RPMI8226 (cell line): ENCODE measurements at places on chromosomes 2 and 18.

- DNase-seq, result no peak
Measured at GRCh38 chr18:13018374-13018773, 27.2 kb downstream of the CEP192 start.

- DNase-seq, result no peak
Measured at GRCh38 chr2:26696351-26696816, 3.9 kb downstream of the KCNK3 start.

- DNase-seq, result no peak
Measured at GRCh38 chr2:215966951-215967350, 46.4 kb downstream of the MREG start.

DNA sequence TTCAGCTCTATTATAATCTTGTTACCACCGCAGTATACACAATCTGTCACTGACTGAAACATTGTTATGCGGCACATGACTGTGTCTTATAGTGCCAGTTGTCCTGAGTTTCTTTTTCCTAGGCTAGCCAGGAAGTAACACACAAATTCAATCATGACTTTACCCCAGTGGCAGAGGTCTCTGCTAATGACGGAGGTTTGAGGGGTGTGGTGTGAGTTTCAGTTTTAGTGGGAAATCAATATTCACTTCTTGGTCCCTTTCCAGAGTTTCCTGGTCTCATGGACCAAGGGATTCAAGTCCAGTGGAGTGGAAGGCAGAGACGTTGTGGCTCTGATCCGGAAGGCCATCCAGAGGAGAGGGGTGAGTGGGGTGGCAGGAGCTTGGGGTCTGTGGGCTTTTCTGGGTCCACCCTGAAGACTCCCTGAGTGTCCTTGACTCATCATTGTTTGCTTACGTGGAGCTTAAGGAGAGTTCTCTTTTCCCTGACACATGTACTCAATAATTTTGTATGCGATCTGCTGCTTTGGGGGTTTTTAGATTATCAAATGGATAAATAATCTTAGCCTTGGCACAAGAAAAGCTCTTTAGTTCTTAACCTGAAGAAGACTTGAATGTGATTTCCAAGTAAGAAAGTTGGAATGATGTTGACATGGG is 39.2 kb downstream of the HK2 start:
- DNase-seq, result no peak

- peak; percentile 44 for DNase-seq
Measured at GRCh38 chr18:44735096-44735495, 54.4 kb downstream of the SETBP1 start.

DNA sequence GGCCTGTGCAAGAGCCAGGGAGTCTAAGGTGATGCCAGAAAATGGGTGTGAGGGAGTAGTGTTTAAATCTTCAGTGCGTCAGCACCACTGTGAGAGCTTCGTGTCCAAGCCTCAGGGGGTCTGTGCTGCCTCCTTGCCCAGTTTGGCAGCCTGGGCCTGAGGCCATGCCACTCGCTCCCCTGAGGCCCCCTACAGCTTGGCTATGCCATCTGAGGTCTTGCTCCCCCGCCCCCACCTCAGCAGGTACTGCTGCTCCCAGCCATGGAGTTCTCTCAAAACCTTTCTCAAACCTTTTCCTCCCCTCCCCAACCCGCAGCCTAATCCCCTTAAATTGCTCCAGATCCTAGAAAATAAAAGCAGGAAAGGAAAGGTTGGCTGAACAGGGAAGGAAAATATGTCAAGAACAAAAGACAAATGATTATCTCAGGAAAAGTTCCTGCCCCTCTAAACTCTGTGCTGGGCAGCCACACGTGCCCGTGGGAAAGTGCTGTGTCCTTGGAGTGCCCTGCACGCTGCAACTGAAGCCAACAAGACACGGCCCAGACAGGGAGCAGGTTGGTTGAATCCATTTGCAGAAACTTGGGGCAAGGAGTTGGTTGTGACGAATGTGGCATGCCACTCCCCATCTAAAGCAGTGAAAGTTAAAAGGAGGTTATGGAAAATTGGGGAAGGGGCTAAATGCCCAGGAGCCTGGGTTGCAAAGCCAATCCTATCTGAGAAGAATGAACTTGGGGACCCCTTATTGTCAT is 61.2 kb downstream of the ATOH8 start:
- no peak for DNase-seq

DNA sequence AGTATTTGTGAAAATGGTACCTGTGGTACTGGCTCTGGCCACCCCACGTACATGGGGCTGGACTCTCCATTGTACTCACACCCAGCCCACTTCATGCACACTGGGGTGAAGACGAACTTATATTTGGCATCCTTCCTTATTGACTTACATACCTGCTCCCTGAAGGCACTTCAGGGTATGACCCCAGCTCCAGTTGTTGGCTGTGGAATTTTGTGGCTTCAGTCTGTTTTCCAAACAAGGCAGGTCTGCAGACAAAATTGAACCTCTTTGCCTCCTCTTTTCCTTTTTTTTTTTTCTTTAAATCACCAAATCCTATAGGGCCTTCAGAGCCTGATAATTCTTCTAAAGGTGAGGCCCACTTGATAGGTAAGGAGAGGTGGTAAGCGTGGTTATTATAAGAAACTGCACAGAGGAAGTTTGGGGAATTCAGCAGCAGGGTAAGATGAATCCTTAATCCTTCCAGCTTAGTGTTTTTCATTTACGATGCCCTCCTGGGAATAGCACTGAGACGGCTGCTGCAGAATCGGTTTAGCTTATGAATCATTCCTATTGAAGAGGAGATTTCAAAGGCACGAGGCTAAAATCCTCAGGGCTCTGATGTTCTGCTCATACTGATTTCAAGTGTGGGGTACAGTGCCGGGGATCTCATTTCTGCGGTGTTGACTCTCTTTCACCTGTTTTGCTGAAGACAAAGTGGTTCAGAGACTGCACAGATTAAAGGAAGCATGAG is 55.2 kb downstream of the KIF5C start:
- DNase-seq, result no peak

DNA sequence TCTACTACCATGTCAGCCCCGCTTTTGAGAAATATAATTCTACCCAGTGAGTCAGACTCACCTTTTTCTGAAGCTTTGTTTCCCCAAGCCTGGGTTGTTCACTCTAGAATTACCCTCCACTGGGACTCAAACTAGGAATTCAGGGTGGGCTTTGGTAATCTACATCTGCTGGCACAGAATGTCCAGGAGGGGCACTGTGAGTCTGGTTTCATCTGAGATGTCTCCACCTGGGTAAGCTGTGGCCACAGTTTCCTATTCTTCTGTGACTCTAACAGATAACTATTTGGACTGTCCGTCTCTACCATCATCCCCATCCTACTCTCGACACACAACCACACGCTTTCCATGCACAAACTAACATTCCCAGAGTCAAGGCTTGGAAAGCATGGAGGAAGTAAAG is 457.2 kb downstream of the STK39 start:
- DNase-seq, result no peak
